B cell (primary cell): ENCODE measurements at places on chromosomes 3 and 15. TPM values are rescaled to one million over a fixed set of nuclear protein-coding genes. Genes with fewer than 3 reads are reported as not detected.

DNA sequence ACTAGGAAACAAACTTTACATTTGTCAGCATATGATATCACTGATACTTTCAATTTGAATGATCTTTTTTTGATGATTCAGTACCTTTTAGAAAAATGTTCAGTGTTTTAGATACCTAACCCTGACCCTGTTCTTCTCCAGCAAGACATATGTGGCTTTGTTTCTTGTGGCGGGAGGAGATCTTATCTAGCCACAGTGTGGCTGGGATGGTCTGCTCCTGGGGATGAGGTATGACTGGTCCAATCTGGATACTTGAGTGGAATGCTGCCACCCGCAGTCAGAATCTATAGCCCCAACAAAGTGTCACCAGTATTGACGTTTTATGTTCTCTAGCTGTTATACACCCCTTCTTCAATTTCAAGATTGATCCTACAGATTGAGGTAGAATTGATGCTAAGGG lies 439.0 kb upstream of the GOLIM4 start:
- no peaks in the 10 kb centered on the region for H3K36me3 ChIP-seq
- DNase-seq: no peak
- no peak overlapping the region for H3K4me3 ChIP-seq
- no peaks in the 10 kb centered on the region for H3K27me3 ChIP-seq

Gene CCDC39
- total RNA-seq: not detected in 2 replicates

GRCh38 chr3:117790235-117790987 lies 1080.8 kb downstream of the TUSC7 start:
- no peaks in the 10 kb centered on the region for H3K4me1 ChIP-seq
- no peaks in the 10 kb centered on the region for H3K27me3 ChIP-seq
- no peaks in the 10 kb centered on the region for H3K36me3 ChIP-seq

Gene CNTN4
- total RNA-seq: 0.05 TPM in 1 of 2 replicates, not detected in the other

DNA sequence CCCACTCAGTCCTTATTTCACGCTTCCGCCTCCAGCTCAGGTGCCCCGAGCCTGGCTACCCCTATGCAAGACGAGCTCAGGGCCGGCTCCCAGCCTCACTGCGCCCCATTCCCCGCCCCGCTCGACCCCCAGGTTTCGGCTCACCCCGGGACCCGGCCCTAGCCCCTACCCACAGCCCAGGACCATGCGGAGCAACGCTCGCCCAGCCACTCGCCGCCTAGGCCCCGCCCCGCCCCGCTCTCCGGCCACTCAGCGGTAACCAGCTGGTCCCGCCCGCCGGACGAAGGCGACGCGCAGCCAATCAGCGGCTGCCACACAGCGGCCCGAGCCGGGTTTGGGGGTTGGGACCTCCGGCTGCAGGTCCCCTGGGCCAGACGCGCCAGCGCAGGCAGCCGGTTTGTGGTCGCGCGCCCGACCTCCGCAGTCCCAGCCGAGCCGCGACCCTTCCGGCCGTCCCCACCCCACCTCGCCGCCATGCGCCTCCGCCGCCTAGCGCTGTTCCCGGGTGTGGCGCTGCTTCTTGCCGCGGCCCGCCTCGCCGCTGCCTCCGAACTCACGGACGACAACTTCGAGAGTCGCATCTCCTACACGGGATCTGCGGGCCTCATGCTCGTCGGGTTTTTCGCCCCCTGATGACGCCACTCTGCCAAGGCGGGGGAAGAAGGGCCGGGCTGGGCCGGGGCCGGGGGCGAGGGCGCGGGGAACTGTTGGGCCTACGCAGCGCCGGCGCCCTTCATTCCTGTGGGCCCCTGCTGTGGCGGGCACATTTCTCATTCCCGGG lies at the start of gene CATSPER2:
Gene CATSPER2, minus strand, starts transcription at position 196 of the 781 bp plus-strand sequence. CDS start 783 bp downstream, outside the sequence.
- H3K27ac ChIP-seq: no peak within 1 kb of the TSS
- H3K36me3 ChIP-seq: peaks cover 3% of the 10 kb centered on the region
- no peaks in the 10 kb centered on the region for H3K4me1 ChIP-seq
- H3K4me3 ChIP-seq: no peak within 1 kb of the TSS
- H3K27me3 ChIP-seq: no peaks in the 10 kb centered on the region
- DNase-seq: no peak

DNA sequence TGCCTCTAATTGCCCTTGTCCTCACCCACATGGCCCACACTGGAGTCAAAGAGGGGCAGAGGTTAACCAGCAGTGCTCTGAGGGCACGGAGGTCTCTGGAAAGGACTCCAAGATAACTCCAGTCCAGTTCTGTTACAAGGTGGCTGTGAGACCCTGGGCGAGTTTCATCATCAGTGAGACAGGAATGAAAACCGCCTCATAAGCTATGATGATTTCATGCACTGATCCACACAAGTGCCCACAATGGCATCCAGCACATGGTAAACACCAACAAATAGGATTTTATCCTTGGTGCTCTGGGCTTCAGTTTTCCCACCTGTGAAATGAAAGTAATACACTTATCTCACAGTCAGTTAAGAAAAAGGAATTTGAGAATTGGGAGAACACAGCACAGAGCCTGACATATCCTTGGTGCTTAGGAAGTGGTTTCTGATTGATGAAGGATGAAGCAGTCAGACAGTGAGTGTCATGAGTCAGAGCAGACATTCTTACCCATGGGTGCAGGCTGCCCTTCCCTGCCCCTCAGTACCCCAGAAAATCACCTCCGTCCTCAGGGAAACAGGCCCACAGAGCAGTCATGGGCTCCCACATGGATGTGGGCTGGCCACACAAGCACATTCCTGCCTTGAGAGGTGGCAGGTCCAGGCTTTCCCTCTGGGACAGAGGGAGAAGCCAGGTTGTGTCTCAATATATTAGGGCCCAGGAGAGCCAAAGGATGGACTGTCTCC lies 48.4 kb downstream of the DAPK2 start:
- H3K4me3 ChIP-seq: no peak overlapping the region
- H3K4me1 ChIP-seq: peaks cover 6% of the 10 kb centered on the region
- no peak for DNase-seq
- H3K27ac ChIP-seq: no peak overlapping the region

GRCh38 chr3:69016901-69017300 lies 3.4 kb upstream of the EOGT start:
- no peak overlapping the region for H3K4me3 ChIP-seq
- no peak for DNase-seq
- H3K36me3 ChIP-seq: peaks cover 12% of the 10 kb centered on the region
- no peak overlapping the region for H3K27ac ChIP-seq

Gene ZNF80
- 0.27 and 0.42 TPM in 2 replicates for total RNA-seq

DNA sequence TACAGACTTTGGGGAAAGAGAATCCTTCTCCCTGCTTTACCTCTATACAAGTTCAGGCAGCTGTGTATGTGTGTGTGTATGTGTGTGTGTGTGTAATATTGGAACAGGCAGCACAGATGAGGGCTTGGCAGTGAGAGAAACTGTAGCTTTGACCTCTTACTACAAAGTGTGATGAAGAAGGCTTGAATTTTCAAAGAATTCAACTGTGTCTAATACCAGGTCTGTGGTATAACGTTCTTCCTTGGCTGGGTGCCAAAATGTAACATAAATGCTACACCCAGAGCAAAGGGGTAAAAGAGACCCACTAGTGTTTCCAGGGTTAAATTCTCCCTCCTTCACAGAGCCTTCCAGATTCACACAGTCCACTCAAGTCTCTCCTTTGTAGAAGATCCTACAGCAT lies 51.1 kb downstream of the CHST2 start:
- no peak for DNase-seq
- no peak overlapping the region for H3K4me3 ChIP-seq
- no peaks in the 10 kb centered on the region for H3K36me3 ChIP-seq
- peak overlapping the region; percentile 10 for H3K27ac ChIP-seq

DNA sequence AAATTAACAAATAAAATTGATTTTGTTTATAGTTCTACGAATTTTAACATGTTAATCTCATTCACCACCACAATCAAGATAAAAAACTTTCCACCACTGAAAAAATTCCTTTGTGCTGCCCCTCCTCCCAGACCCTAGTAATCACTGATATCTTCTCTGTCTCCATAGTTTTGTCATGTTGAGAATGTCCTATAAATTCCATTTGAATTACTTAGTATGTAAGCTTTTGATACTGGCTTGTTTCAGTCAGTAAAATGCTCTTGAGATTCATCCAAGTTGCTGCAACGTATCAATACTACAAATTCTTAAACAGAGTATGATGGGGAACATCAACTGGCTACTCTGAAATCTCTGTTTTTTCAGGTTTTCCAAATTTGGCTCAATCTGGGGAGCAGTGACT lies 129.6 kb downstream of the CTNNB1 start:
- no peak overlapping the region for H3K27ac ChIP-seq
- DNase-seq: no peak
- H3K27me3 ChIP-seq: no peaks in the 10 kb centered on the region
- no peak overlapping the region for H3K4me3 ChIP-seq
- H3K4me1 ChIP-seq: no peaks in the 10 kb centered on the region

- no peak overlapping the region for H3K27ac ChIP-seq
- H3K27me3 ChIP-seq: no peaks in the 10 kb centered on the region
- no peak for DNase-seq
- no peaks in the 10 kb centered on the region for H3K36me3 ChIP-seq
- H3K4me1 ChIP-seq: no peaks in the 10 kb centered on the region
Observed at GRCh38 chr3:85182975-85183752, 224.4 kb downstream of the CADM2 start.

GRCh38 chr3:42829083-42829627 lies 19.9 kb downstream of the ACKR2 start:
- H3K4me3 ChIP-seq: no peak overlapping the region
- H3K4me1 ChIP-seq: no peaks in the 10 kb centered on the region
- H3K27me3 ChIP-seq: no peaks in the 10 kb centered on the region
- DNase-seq: no peak

- peak overlapping the region; percentile 100 for H3K27ac ChIP-seq
- DNase-seq: peak; percentile 91
Observed at GRCh38 chr3:157160658-157161424, 894 bp upstream of the CCNL1 start.

DNA sequence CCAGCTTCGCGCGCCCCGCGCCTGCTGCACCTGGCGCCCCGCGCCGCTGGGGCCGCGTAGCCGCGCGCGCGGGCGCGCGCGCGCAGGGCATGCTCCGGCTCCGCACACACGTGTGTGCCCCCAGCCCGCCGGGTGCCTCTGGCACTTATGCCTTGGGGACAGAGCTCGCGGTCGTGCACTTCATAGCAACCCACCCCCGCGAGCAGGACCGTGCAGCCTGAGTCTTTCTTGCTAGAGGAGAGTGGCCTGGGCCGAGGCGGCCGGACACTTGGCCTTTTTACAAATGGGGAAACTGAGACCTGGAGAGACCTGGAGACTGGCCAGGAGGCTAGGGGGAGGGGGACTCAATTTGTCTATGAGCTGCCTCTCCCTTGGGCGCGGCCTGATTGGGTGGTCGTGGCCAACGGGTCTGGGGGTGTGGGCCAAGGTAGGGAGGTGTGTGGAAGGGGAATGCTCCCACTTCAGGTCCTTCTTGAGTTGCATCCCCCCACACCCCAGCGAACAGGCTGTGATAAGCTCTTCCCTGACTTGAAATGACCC lies 562 bp downstream of the NBEAL2 start:
- peaks cover 67% of the 10 kb centered on the region for H3K4me1 ChIP-seq
- no peak for DNase-seq
- no peak overlapping the region for H3K27ac ChIP-seq
- H3K36me3 ChIP-seq: no peaks in the 10 kb centered on the region
- peak overlapping the region; percentile 84 for H3K4me3 ChIP-seq
- H3K27me3 ChIP-seq: no peaks in the 10 kb centered on the region

DNA sequence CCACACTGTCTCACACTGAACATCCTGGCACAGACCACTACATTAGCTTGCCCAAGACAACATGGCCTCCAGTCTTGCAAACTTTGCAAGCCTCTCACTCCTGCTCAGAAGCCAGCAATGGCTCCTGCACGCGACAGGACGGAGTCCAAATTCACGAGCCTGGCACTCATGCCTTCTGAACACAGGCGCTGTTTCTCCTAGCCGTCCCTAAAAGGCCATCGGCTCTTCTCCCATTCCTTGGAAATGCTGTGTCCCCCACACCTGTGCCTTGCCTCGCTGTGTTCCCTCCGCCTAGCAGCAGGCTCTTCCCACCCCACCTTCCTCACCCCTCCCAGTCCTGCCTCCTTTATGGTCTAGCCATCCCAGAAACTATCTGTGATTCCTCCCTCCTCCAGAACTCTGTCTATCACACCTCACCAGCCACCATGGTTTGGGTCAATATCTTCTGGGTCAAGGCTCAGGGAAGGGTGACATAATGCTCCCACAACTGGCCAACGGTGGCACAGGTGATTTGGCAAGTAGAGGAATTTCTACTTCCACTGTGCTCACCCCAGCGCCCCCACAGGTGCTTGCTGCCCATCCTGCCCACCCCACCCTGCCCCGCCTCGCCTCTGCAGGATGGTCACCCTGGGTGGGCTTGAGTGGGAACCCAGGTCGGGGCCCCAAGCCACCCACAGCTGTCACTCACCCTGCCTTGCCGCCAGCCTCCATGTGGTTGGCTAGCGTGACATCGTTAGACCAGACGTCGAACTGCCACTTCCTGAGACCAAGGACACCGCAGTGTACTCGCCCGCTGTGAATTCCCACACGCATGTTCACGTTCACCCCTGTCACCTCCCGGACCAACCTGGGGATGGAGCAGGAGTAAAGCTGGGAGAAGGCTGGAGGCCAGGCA lies 120.7 kb downstream of the ADCY5 start:
- H3K4me3 ChIP-seq: no peak overlapping the region
- DNase-seq: no peak
- H3K27ac ChIP-seq: no peak overlapping the region
- H3K27me3 ChIP-seq: no peaks in the 10 kb centered on the region
- H3K36me3 ChIP-seq: no peaks in the 10 kb centered on the region

GRCh38 chr3:43262194-43262593 lies 24.1 kb upstream of the SNRK start:
- H3K36me3 ChIP-seq: no peaks in the 10 kb centered on the region
- no peak for DNase-seq
- H3K27ac ChIP-seq: no peak overlapping the region
